ENCODE measurements at places on chromosomes 7 and 10.

GRCh38 chr10:83835945-83836745 lies 303.2 kb upstream of the GHITM start:
- no peak for DNase-seq

- DNase-seq = no peak
Measured at GRCh38 chr7:31120800-31121513, 68.8 kb downstream of the ADCYAP1R1 start.

DNA sequence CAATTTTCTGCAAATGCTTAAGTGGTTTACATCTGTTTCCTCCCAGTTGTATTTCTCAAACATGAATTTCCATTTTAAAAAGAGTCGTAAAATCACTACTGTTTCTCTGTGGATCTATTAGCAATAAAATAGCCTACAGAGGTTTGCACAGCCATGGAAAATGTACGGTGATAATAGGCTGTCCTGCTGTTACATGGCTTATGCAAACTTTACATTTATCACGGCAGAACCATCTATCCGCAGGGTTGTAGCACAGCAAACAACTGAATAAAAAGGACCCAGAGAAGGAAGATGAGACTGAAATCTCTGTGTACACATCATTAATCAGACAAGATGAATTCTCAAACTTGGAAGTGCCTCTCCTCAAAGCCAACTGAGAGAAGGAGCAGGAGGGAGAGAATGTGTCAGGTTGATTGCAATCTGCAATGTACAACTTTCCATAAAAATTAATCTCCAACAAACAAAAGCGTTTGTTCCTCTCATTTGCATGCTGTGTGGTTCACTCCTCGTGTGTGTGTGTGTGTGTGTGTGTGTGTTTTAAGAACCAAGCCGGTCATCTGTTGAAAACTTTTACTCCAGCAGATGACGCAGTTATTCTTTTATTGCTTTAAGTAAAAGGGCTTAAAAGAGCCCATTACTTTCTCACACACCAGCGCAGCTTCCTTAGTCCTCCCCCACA lies 279.3 kb downstream of the SKAP2 start:
- no peak for DNase-seq

- DNase-seq = no peak
Measured at GRCh38 chr7:113763226-113763625, 155.6 kb downstream of the PPP1R3A start.

DNA sequence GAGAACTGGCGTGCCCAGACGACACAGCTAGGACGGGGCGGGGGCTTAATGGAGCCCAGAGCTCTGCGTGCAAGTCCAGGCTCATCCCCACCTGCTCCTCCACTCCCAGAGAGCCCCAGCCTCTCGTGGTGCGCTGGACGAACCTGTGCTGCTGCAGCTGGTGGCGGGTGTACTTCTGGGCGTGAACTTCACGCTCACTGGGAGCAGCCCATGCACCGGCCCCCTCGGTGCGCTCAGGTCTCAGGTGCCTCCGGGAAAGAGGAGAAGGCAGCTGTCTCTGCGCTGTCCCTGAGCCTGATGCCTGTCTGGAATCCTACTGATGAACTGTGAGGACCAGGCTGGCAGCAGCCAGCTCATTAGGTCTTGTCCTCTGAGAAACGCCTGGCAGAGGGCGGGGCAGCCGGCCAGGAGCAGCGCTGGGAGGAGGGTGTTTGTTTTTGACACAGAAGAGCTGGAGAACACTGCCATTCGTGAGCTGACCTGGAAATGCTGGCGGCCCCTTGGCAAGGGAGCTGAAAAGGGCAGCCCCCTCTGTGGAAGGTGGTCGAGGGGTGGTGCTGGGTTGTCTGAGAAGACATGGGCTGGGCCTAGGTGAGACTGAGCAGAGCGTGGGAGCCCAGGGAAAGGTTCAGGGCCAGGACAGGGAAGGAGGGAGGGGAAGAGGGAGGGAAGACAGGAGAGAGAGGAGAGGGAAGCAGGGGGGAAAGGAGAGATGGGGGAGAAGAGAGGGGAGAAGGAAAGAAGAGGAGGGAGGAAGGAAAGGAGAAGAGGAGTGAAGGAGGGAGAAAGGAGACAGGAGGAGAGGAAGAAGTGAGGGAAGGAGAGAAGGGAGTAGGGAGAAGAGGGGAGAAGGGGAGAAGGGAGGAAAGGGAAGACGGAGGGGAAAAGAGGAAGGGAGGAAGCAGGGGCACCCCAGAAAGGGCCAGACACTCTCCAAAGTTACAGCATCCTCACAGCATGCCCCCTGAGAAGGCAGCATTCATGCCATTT lies 53.5 kb upstream of the TNS3 start:
- no peak for DNase-seq

- no peak for DNase-seq
Measured at GRCh38 chr10:132506711-132507408, 30.7 kb upstream of the INPP5A start.

DNA sequence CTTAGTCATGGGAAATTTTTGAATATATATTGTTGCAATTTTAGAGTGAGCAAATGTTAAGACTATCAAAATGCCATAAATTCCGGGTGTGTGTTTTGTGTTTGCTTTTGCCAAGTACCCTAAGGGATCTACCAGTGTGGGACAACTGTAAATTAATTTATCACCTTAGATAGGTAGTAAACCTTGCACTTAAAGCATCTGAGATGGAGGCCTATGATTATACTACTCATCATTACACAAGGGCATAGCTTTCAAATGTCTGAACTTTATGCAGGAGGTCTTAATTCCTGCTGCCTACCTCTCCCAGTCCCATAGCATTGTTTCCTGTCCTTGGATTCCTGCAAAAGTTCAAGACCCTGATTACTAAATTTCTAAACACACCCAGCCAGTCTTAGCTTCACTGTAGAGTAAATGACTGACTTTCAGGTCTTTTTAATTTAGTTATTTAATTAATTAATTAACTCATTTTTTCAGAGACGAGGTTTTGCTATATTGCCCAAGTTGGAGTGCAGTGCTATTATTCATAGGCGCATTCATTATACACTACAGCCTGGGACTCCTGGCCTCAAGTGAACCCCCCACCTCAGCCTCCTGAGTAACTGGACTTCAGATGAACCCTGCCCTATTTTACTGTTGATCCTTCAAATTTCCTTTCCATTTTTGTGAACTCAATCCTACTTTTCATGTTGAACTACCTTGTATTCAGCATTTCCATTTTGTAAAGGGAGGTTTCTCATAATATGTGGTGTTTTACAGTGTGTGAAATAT lies 47.0 kb downstream of the THSD7A start:
- no peak for DNase-seq

GRCh38 chr7:100604976-100605911 lies 3.1 kb downstream of the PCOLCE start:
- DNase-seq = no peak

- no peak for DNase-seq
Measured at GRCh38 chr7:158301207-158301606, 286.4 kb downstream of the PTPRN2 start.

GRCh38 chr7:134692344-134692705 lies 45.7 kb downstream of the BPGM start:
- no peak for DNase-seq

- no peak for DNase-seq
Measured at GRCh38 chr7:50125766-50126165, 32.7 kb upstream of the ZPBP start.

DNA sequence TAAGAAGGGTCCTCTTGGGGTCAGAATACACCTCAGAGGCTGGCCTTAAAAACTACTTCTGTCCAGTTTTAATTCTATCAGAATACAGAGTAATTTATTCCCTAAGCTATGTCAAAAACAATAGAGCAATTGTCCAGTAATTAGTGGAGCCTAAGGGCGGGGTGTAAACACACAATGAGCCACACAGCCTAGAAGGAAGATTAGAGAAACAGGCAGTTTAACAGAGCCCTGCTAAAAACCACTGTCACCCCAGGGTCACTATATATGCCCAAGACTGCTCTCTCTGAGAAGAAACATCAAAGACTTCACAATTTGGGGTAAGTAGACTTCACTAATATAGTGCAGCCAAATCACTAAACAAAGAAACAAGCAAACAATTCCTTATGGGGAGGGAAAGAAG lies 27.2 kb upstream of the WNT2 start:
- no peak for DNase-seq

- no peak for DNase-seq
Measured at GRCh38 chr10:74576586-74576985, 249.8 kb upstream of the KAT6B start.

DNA sequence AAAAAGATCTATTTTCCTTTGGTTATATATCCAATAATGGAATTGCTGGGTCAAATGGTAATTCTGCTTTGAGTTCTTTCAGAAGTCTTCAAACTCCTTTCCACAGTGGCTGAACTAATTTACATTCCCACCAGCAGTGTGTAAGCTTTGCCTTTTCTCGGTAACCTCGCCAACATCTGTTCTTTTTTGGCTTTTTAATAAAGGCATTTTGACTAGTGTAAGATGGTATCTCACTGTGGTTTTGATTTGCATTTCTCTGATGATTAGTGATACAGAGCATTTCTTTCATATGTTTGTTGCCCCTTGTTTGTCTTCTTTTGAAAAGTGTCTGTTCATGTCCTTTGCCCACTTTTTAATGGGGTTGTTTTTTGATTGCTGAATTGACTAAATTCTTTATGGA lies 285.0 kb downstream of the MALRD1 start:
- no peak for DNase-seq

DNA sequence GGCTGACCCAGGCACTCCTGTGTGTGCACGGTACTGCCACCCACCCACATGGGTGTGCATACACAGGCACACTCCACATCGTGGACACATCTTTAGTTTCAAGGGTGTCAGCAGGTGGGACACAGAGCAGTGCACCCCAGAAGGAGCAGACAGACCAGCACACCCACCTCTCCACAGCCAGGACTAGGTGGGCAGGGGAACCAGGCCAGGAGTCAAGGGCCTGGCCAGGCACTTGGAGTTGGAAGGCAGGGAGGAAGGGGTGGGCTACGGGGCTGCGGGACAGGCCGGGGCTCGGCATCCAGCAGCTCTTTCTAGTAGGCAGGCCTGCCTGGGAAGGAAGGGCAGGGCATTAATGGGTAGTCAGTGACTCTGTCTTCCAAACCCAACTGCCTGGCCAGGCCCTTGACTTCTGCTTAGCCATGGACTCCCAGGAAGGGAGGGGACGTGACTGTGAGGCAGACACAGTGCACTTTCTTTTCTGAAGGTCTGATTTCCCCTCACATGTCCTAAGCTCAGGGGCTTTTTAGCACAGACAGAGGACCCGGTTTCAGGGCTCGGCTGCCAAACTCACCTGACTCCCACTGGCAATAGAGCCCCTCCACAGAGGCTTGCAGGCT lies 14.6 kb downstream of the RASGEF1A start:
- DNase-seq = no peak

DNA sequence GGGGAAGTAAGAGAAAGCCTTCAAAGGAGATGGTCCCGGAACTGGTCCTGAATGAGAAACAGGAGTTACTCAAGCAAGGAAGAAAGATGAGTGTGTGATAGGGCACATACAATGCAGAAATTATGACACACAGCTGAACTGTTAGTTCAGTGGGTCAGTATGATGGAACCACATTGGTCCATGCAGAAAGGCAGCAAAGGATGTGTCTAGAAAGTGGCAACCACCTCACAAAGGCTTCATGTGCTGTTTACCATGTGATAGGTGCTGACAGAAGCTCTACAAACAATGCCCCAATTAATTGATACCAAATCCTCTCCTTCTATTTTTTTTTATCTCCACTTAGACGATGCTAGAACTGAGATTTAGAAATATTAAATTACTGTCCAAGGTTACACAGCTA lies 258.3 kb downstream of the RELN start:
- DNase-seq = no peak

DNA sequence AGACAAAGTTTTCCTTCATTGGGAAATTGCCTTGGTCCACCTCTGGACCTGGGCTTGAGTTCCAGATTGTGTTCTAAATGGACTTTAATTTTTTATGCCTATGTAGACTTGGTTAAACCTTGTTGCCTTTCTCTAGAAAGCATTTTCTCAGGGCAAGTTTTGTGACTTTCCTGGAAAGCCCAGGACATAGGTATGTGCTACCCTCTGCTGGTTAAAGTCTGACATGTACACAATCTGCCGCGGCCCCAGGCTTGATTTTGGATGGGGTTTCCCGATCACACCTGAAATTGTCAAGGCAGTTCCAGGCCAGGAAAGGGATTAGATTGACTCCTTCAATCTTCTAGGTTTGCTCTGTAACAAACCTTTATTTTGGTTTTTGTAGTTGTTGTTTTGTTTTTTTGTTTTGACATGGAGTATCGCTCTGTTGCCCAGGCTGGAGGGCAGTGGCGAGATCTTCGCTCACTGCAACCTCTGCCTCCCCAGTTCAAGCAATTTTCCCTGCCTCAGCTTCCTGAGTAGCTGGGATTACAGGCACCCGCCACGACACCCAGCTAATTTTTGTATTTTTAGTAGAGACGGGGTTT lies 14.1 kb upstream of the AKR1B10 start:
- peak; percentile 26 for DNase-seq

DNA sequence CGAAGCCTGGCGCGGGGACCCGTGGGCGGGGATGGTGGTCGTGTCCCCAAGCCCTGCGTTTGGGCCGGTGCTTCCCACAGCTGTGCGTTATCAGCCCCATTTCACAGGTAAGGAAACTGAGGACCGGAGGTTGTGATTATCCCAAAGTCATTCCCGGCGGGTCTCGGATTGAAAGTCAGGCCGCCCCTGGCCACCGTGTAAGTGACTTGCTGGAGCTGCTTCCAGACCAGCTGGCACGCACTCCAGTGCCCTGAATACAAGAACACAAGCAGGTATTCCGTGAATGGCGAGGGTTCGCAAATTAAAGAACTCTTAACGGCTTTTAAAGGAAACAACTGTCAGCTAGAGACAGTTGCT lies 675 bp upstream of the ATE1 start:
- no peak for DNase-seq

DNA sequence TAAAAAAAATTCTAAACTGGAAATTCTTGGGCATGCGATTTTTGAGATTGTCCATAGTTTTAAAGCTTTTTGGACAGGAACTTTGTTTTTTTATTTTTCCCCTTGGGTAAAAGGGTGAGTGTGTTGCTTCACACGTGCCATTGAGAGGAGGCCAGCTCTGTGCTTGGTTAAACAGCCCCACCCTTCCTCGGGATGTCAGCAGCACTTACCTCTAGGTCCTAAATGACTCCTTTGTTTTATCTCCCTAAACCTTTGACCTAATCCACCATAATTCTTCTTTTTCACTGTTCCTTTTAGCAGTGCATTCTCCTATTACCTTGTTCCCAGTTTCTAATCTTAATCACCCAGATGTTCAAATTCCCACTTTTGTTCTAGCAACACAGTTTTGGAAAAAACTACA lies 83.5 kb downstream of the SEMA3D start:
- DNase-seq = no peak

GRCh38 chr7:100545360-100546128 lies 6.5 kb downstream of the AGFG2 start:
- DNase-seq = no peak

DNA sequence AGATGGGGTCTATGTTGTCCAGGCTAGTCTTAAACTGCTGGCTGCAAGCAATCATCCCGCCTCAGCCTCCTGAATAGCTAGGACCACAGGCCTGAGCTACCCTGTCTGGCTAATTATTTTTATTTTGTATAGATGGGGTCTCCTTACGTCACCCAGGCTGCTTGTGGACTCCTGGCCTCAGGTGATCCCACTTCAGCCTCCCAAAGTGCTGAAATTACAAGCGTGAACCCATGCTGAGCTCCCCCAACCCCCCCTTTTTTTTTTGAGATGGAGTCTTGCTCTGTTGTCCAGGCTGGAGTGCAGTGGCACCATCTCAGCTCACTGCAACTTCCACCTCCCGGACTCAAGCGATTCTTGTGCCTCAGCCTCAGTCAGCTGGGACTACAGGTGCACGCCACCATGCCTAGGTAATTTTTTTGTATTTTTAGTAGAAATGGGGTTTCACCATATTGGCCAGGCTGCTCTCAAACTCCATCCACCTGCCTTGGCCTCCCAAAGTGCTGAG lies 25.4 kb downstream of the FAM25A start:
- DNase-seq = no peak

- no peak for DNase-seq
Measured at GRCh38 chr10:33673839-33674415, 339.5 kb upstream of the NRP1 start.
